ENCODE measurements at places on chromosomes 6 and 20. TPM values are rescaled to one million over a fixed set of nuclear protein-coding genes. Genes with fewer than 3 reads are reported as not detected.
A peak's percentile ranks its signal among the peaks of the same experiment; 100 is the strongest.

The SAMD3 gene
- not detected for total RNA-seq

The ME1 gene
- total RNA-seq: 78.8 TPM

The PRL gene
- total RNA-seq: not detected

The PDYN gene
- not detected for total RNA-seq

DNA sequence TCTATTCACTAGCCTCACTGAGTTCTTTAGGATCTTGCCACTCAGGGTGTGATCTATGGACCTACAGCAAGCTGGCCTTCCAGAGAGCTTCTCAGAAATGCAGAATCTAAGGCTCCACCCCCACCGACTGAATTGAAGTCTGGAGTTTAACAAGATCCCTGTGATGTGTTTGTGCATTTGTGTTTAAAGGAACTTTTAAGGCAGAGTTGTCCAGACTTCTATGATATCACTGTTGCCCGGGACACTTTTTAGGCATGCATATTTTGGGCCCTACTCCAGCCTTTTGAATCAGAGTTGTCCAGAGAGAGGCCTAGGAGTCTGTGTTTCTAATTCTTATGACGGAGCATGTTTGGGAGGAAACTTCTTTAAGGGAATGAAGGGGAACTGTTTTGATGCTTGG is 232.3 kb downstream of the QKI start:
- no peaks in the 10 kb centered on the region for H3K36me3 ChIP-seq
- H3K27me3 ChIP-seq: no peaks in the 10 kb centered on the region
- no peak for DNase-seq
- no peaks in the 10 kb centered on the region for H3K4me1 ChIP-seq
- H3K4me3 ChIP-seq: no peak overlapping the region

GRCh38 chr6:135936606-135937005 is 85.1 kb downstream of the PDE7B start:
- no peaks in the 10 kb centered on the region for H3K36me3 ChIP-seq
- DNase-seq: no peak
- no peaks in the 10 kb centered on the region for H3K4me1 ChIP-seq
- no peak overlapping the region for H3K4me3 ChIP-seq
- no peaks in the 10 kb centered on the region for H3K27me3 ChIP-seq

- no peak overlapping the region for H3K27ac ChIP-seq
- H3K4me3 ChIP-seq: no peak overlapping the region
- no peaks in the 10 kb centered on the region for H3K27me3 ChIP-seq
- H3K36me3 ChIP-seq: no peaks in the 10 kb centered on the region
- no peaks in the 10 kb centered on the region for H3K4me1 ChIP-seq
Measured at GRCh38 chr6:72132851-72133250, 246.5 kb downstream of the RIMS1 start.

DNA sequence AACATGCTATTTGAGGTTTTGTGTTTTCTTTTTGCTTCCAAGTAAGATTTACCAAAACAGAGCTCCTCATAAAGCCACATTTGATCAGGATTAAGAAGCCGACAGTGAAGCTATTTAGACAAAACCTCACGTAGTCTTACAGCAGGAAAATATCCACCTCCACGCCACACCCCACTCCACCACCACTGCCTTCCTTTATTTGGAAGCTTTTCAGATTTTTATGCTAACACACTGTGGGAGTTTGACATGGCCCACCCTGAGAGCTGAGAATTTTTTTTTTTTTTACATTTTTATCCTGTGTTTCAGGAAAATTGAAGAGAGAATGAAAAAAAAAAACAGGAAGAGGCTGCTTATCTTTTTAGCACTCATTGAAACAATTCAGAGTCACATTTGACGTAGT is 104.8 kb upstream of the MC3R start:
- no peak overlapping the region for H3K4me3 ChIP-seq
- no peaks in the 10 kb centered on the region for H3K27me3 ChIP-seq
- H3K4me1 ChIP-seq: no peaks in the 10 kb centered on the region
- H3K27ac ChIP-seq: no peak overlapping the region
- DNase-seq: no peak

DNA sequence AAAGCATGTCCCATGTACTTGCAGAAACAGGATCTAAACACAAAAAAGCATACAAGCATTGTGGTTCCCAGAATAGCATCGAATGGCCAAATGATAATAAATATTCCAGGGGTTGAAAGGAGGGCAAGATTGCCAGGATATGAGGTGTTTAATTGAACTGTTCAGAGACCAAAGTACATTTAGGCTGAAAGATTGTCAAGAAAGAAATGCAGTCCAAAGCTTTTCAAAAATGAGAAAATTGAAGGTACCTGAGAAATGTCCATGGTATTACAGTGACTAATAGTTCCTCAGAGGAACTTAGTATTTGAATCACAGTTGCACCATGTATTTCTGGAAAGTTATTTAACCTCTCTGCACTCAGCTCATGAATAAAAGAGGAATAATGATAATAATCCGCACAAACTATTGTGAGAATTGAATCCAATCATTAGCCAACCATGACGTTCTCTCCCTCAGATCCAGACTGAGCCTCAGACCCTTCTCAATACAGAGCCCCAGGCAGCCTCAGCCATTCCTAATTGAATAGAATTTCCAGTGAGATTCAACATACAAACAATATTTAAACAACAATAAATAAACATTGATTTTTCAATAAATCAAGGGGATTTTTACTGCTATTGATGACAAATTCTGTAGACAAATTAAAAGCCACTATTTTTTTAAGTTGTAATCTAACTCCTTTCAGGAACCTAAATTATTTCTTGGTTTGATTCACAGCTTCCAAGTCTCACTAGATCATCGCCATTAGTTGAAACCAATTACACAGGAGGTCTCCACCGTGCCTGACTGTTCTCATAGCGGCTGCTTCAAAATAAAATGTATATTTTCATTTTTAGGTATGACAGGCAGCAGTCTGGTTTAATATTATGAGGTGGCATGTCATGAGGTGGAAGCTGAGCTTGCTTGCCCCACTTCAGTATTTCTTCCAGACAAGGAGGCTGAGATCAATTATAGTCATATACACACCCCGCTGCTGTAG is 144.3 kb upstream of the TENT5A start:
- H3K4me3 ChIP-seq: no peak overlapping the region
- H3K4me1 ChIP-seq: no peaks in the 10 kb centered on the region
- DNase-seq: no peak
- H3K27me3 ChIP-seq: no peaks in the 10 kb centered on the region
- H3K27ac ChIP-seq: no peak overlapping the region

DNA sequence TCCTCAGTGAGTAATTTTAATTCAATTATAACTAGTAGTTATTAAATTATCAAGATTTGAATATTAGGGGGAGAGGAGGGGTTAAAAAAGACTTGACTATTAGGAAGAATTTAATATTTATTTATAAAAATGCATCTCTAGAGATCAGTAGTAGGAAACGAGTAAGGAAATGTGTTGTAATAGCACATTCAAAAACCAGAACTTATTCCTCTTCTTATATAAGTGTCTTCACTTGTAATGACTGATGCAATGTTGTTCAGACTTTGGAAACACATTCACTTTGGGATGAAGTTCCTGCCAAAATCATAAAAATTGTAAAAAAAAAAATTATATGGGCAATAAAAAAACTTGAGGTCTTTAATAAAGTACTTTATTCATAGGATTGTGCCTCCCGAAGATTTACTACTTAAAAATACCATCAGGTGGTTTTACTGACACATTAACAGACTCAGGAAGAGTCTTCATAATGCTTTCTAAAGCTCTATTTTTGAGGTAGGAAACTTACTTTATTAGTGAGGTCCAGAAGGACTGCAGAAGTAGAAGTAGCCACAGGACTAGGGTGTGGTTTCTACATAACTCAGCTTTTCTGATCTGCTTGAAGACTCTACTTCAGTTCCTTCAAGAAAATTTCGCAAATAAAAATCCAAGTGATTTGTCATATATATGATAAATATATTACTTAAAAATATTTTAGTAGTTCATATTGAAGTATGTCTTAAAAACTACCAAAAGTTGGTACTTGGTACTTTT is 59.8 kb downstream of the CCDC170 start:
- no peak overlapping the region for H3K4me3 ChIP-seq
- H3K36me3 ChIP-seq: no peaks in the 10 kb centered on the region

DNA sequence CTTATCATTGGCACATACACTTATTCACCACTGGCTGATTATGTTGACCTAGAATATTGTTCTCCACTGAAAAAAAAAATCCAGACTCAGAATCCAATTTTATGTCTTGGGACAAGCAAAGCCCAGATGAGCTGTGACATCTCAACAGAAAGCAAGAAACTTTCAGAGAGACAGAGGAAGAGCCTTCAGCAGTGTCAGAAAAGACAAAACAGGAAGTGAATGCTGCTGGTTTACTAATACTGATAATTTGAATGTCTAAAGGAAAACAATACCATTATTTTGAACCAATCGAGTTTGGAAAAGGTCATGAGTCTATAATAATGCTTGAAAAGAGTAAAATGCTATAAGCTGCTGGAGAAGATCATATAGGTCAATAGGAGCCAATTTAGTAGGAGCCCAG is 179.8 kb upstream of the RIMS1 start:
- no peak for DNase-seq
- H3K36me3 ChIP-seq: no peaks in the 10 kb centered on the region
- no peaks in the 10 kb centered on the region for H3K27me3 ChIP-seq

DNA sequence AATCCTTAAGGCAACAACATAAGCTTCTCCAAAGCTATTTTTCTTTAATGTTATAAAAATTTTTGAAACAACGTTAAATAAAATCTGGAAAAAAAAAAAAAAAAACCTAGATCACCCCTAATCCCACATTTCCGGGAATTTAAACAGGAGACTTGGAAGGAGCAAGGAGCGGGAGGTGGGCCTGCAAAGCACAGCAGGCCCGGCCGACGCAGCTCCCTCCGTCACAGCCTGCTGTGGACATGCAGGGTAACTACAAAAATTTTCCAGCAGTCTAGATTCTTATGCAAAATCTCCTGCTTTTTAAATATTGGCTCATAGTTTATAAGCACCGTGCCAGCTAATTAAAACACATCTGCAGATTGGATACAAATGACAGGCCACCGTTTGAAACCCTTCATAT is 23.5 kb downstream of the FOXF2 start:
- H3K27me3 ChIP-seq: no peaks in the 10 kb centered on the region
- no peak overlapping the region for H3K4me3 ChIP-seq
- H3K36me3 ChIP-seq: no peaks in the 10 kb centered on the region
- no peak for DNase-seq
- H3K27ac ChIP-seq: no peak overlapping the region

- no peak overlapping the region for H3K27ac ChIP-seq
- H3K27me3 ChIP-seq: no peaks in the 10 kb centered on the region
- peak; percentile 58 for DNase-seq
- peaks cover 31% of the 10 kb centered on the region for H3K4me1 ChIP-seq
- no peak overlapping the region for H3K4me3 ChIP-seq
Measured at GRCh38 chr20:4571759-4572531, 149.8 kb upstream of the PRND start.

DNA sequence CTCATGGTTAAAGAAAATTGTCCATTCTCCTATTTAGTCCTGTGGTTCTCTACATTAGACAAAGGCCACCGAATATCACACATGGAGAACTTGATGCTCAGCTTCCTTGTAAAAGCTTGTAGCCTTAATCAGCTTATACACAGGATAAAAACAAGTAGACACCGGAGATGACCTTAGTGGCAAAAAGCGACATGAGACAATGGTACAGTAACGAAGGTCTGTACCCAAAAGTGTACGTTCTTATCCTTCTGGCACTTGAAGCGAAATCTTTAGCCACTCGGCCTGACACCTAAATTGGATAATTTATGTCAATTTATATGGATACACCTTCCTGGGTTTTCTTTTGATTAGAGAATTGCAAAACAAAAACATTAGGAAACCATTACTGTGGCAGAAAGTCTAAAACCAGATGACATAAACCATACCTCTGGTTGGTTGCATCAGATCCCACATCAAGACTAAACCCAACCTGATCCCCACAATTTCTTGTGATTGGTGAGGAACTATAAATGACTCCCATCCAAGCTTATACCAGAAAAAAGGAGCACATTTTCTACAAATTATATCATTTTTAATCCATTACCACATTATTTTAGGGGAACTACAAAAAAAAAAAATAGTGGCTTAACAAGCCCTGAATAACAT is 6.1 kb downstream of the RBM39 start:
- peaks cover 99% of the 10 kb centered on the region for H3K36me3 ChIP-seq
- no peaks in the 10 kb centered on the region for H3K27me3 ChIP-seq
- H3K27ac ChIP-seq: no peak overlapping the region
- DNase-seq: no peak

- DNase-seq: no peak
- H3K27me3 ChIP-seq: no peaks in the 10 kb centered on the region
- H3K27ac ChIP-seq: peak overlapping the region; percentile 86
- no peak overlapping the region for H3K4me3 ChIP-seq
Measured at GRCh38 chr20:370151-370600, 10.4 kb upstream of the TRIB3 start.

DNA sequence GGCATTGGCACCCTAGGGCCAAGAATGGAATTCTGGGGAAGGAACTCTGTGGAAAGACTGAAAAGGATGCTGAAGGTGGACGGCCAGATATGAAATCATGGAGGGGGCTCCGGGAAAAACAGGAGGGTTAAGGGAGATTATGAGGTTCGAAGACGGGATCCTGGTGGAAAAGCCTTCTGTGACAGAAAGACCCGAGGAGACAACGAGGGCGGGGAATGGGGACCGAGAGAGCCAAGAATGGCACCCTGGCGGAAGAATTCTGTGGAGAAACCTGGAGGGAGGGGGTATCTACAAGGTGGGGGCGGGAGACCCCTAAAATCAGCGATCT is 426 bp downstream of the TRMT6 start:
- H3K27ac ChIP-seq: peak overlapping the region; percentile 85
- no peak for DNase-seq
- H3K36me3 ChIP-seq: peaks cover 46% of the 10 kb centered on the region
- H3K4me3 ChIP-seq: peak overlapping the region; percentile 74

- no peak overlapping the region for H3K27ac ChIP-seq
- no peaks in the 10 kb centered on the region for H3K27me3 ChIP-seq
- H3K4me1 ChIP-seq: no peaks in the 10 kb centered on the region
- H3K4me3 ChIP-seq: no peak overlapping the region
- no peak for DNase-seq
- no peaks in the 10 kb centered on the region for H3K36me3 ChIP-seq
Measured at GRCh38 chr6:98471444-98471843, 362.9 kb upstream of the POU3F2 start.

- peak; percentile 80 for DNase-seq
- no peaks in the 10 kb centered on the region for H3K27me3 ChIP-seq
- peaks cover 8% of the 10 kb centered on the region for H3K4me1 ChIP-seq
- peak within 1 kb of the TSS; percentile 60 for H3K27ac ChIP-seq
- H3K4me3 ChIP-seq: peak within 1 kb of the TSS; percentile 64
- H3K36me3 ChIP-seq: no peaks in the 10 kb centered on the region
Measured at GRCh38 chr6:73262671-73263569, at the start of gene KHDC1. TSS of gene KHDC1 (minus strand) at chr6:73263196. CDS start at chr6:73242517, 20,679 bp downstream.

DNA sequence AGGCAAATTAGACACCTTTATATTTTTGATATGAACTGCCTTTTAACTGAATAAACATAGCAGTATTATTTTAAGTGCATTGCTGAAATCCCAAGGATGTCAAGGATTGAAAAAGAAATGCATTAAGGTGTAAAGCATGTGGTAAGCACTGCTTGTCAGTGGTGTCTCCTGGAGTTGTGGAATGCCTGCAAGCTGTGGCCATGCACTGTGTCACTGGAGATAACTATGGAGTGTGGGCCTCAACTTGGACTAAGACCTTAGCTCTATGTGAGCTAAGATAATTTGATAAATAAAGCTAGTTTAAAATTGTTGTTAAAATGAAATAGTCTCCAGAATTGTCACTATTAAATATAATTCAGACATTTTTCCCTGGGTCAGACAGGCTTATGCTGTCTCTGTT is 156.6 kb upstream of the OPRM1 start:
- DNase-seq: no peak
- no peaks in the 10 kb centered on the region for H3K4me1 ChIP-seq
- H3K27me3 ChIP-seq: no peaks in the 10 kb centered on the region
- H3K4me3 ChIP-seq: no peak overlapping the region
- H3K27ac ChIP-seq: no peak overlapping the region

GRCh38 chr6:18742406-18742805 is 355.3 kb downstream of the RNF144B start:
- H3K27ac ChIP-seq: peak overlapping the region; percentile 38
- no peaks in the 10 kb centered on the region for H3K36me3 ChIP-seq
- no peaks in the 10 kb centered on the region for H3K27me3 ChIP-seq
- H3K4me3 ChIP-seq: no peak overlapping the region
- DNase-seq: no peak

Data from A673 (cell line).